ENCODE measurements at places on chromosomes 11 and 22. TPM values are rescaled to one million over a fixed set of nuclear protein-coding genes. Genes with fewer than 3 reads are reported as not detected.

SMC1B gene
- not detected for total RNA-seq

THYN1 gene
- total RNA-seq: 32.2 TPM

ASPHD2 gene
- 4.1 TPM for total RNA-seq

CARD18 gene
- total RNA-seq: not detected

DNA sequence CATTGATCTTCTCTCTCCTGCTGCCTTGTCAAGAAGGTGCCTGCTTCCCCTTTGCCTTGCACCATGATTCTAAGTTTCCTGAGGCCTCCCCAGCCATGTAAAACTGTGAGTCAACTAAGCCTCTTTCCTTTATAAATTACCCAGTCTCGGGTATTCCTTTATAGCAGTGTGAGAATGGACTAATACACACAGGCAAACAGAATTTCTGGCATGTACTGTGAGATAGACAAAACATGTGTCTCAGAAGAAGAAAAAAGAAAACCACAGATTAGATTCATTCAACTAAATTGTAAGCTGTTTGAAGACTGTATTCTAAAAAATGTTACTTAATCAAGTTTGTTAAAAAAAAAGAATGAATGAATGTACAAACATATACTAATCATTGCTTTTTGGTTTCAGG is 1.5 kb upstream of the MMP20 start:
- no peak for DNase-seq
- no peaks in the 10 kb centered on the region for H3K36me3 ChIP-seq
- H3K4me1 ChIP-seq: no peaks in the 10 kb centered on the region
- no peaks in the 10 kb centered on the region for H3K27me3 ChIP-seq

- no peak for DNase-seq
- H3K27ac ChIP-seq: no peak overlapping the region
- no peaks in the 10 kb centered on the region for H3K4me1 ChIP-seq
- H3K36me3 ChIP-seq: no peaks in the 10 kb centered on the region
- peaks cover 49% of the 10 kb centered on the region for H3K27me3 ChIP-seq
Observed at GRCh38 chr11:15617126-15617525, 502.4 kb downstream of the INSC start.

- no peak overlapping the region for H3K27ac ChIP-seq
- DNase-seq: no peak
Observed at GRCh38 chr11:86442420-86442819, 67.7 kb downstream of the CCDC81 start.
